Stimulated activated CD8-positive, alpha-beta memory T cell treated with anti-CD3 and anti-CD28 coated beads, Interleukin-4, amount 100 ng/mL, for 48 hours (primary cell): ENCODE measurements at places on chromosomes 1 and 21.
A peak's percentile ranks its signal among the peaks of the same experiment; 100 is the strongest.

DNA sequence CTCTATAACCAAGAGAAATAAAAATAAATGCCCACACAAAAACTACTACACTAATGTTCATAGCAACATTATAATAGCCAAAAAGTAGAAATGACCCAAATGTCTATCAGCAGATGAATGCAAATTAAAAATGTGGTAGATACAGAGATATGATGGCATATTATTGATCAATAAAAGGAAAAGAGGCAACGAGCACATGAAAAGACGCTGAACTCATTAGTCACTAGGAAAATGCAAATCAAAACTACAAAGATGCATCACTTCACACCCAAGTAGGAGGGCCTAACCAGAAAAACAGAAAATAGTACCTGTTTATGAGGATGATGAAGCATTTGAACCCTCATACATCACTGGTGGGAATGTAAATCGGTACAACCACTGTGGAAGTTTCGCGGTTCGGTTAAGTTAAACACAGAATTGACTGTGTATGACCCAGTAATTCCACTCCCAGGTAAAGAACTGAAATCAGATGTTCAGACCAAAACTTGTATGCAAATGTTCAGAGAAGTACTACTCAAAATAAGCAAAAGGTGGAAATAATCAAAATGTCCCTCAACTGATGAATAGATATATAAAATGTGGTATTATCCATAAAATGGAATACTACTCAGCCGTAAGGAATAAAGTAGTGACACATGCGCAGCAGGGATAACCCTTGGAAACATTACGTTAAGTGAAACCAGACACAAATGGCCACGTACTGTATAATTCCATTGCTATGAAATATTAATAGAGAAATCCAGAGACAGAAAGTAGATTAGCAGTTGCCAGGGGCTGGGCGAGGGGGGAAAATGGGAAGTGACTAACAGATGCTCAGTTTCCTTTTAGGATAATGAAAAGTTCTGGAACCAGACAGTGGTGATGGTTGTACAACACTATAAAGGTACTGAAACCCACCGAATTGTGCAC is 3.1 kb downstream of the USP48 start:
- peak; percentile 60 for DNase-seq

- DNase-seq: no peak
These were observed 79.2 kb downstream of the PROX1 start for GRCh38 chr1:214066936-214067335.

DNA sequence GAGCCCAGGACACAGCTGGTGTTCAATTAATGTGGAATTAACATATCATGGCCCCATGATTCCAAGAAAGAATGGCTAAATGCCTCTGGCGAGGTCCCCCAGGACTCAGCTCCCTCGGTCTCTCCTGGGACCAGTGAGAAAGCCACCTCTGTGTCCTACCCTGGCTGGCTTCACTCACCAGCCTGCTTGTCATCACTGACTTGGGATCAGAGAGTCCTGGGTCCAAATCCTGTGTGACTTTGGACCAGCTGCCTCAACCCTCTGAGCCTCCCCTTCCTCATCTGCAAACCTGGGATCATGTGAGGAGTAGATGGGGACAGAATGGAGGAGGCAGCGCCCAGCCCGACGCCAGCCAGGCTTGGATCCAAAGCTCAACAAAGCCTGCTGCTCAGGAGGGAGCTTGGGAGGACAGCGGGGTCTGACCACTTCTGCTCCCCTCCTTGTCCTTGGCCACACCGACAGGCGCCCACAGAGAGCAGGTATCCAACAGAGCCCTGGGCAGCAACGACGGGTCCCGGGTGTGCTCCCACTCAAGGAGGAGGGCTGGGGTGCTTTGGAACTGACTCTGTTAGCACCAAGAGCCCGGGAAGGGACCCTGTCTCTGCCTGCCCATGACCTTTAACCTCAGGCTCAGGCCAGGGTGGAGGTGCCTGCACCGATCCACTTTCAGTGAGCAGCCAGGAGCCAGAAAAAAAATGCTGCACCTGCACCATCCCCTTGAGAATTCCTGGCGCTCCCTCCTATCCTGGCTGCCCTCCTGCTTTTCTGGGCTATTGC is 3.2 kb downstream of the SH2D5 start:
- peak; percentile 22 for DNase-seq

DNA sequence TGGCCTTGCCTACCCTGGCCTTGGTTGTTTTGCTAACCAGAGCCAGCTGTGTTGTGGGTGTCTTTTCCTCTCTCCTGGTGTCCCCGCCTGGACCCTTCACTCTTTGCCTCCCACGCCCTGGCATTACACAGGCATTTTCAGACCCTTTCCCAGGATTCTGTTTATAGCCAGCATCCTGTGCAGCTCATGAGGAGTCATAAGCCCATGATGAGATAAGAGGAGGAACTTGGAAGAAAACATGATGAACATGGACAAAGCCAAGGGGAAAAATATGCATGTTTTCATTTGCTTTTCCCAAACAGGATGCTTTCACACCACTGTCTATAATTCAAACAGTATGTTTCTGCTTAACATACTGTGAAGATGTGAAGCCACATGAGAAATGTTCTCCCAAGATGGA is 18.7 kb upstream of the WARS2 start:
- no peak for DNase-seq

DNA sequence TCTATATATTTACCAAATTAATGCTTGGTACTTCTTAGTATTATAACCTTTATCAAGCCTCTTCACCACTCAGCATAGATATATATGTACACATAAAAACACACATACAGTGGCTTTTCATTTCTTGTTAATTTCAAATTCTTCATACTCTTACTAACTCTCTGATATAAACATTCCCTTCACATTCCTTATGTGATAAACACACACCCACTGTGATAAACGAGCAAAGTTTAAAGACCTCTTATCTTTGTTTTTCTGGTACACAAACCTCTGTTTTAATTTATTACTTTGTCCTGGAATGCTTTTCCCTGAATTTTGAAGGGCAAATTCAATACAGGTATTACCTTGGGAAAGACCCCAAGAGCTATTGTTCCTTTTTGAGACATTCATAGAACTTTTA is 379.1 kb upstream of the TMPRSS15 start:
- DNase-seq: no peak

DNA sequence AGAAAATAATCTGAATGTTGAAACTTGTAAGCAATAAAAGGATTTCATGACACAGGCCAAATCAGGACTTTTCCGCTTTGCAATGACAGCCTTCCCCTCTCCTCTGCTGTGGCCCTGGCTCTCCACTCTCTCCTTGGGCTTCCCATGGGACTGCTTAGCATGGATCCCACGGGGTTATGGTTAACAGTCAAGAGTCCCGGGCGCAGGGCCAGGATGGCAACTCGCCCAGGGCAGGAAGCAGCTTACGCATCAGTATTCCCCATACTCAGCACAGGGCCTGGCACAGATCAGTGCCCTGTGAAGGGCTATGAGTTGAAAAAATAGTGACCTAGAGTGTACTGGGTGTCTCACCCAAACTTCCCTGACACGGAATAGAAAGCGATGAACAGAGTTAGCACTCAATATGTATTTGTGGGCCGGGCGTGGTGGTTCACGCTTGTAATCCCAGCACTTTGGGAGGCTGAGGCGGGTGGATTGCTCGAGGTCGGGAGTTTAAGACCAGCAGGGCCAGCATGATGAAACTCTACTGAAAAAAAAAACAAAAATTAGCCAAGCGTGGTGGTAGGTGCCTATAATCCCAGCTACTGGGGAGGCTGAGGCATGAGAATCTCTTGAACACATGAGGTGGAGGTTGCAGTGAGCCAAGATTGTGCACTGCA is 29.1 kb upstream of the GRHL3 start:
- DNase-seq: no peak

GRCh38 chr1:221740993-221741702 is 741 bp downstream of the DUSP10 start:
- DNase-seq: peak; percentile 44

DNA sequence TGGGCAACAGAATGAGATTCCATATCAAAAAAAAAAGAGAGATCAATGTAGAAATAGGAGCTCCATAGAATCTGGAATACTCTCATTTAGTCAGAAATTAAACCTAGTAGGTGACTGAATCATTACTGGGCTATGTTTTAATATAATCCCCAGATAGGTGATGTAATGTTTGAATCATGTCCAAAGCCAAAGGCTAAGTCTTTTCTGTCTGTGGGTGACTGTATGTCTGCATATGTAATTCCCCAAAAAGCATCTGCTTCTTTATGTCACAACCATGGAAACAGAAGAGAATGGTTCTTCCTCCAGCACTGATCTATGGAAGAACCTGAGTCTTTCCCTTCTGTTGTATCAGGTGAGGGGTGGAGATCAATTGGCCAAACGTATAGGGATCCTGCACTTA is 5.8 kb downstream of the LAMC2 start:
- no peak for DNase-seq

- DNase-seq: peak; percentile 18
These were observed 14.9 kb downstream of the COL6A2 start for GRCh38 chr21:46112725-46113215.

DNA sequence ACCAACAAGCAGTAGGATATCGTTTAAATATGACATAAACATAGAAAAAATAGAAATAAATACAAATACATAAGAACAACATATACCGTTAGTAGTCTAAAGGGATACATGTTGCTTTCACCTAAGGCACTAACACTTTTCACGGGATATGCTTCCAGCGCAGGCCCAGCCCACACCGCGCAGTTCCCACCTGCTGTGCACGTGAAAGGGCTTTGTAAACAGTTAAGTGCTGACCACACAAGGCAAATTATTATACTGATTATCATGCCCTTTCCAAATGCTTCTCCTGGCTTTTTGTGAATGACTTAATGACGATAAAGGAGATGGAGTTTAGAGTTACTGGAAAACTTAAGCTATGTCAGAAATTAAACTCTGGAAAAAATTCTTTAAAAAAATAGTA is 11.3 kb upstream of the IL22RA1 start:
- DNase-seq: no peak

GRCh38 chr1:182120411-182121258 is 59.1 kb upstream of the ZNF648 start:
- DNase-seq: no peak

DNA sequence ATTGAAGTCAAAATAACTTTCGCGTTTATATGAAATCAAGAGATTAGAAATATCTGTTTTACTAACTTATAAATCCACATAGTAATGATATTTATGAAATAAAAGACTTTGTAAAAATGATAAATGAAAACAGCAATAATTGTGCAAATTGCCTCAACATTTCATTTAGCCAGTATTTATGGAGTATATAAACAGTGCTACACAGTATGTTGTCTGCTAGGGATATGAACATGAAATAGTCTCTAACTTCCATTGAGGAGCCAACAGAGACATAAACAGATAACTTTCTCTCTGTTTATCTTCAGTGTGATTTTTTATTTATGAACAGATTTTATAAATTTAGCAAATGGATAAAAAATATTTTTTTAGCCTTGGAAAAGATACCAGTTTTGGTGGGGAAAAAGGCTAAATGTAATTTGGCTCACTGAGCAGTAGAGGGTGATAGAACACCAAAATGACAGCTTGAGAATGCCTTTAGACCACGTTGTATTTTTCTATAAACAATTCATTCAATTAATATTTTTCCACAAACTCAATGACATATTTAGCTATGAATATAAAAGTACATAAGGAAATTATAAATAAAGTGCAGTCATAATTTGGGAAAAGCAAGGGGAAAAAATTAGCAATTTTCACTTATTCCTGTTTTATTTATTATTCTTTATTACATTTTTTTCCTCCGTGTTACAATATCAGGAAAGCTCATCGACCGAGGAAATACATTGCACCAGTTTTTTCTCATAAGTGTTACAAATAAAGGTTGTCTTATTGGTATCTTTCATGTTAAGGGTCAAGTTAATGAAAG is 47.5 kb upstream of the EEIG2 start:
- DNase-seq: no peak
